ENCODE measurements at places on chromosomes 5 and 9.

DNA sequence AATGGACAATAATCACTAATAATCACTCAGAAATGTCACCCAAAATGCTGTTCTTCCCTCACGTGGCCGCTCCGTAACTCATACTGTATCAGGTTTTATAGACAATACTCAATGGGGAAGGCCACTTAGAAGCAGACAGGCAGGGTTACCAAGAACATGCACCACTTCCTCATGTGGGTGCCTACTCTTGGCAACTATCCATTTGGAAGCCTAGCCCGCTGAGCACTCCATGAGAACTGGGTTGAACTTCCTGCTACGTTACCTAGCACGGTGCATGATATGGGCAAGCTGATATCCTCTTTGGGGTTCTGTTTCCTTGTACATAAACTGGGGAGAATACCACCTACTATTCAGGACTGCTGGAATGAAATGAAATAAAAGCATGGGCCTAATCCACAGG is 14.3 kb downstream of the DAP start:
- no peak for DNase-seq

GRCh38 chr9:99138424-99139284 is 33.7 kb downstream of the TGFBR1 start:
- no peak for DNase-seq

- no peak for DNase-seq
These were observed 273.2 kb upstream of the PANK3 start for GRCh38 chr5:168852329-168852728.

DNA sequence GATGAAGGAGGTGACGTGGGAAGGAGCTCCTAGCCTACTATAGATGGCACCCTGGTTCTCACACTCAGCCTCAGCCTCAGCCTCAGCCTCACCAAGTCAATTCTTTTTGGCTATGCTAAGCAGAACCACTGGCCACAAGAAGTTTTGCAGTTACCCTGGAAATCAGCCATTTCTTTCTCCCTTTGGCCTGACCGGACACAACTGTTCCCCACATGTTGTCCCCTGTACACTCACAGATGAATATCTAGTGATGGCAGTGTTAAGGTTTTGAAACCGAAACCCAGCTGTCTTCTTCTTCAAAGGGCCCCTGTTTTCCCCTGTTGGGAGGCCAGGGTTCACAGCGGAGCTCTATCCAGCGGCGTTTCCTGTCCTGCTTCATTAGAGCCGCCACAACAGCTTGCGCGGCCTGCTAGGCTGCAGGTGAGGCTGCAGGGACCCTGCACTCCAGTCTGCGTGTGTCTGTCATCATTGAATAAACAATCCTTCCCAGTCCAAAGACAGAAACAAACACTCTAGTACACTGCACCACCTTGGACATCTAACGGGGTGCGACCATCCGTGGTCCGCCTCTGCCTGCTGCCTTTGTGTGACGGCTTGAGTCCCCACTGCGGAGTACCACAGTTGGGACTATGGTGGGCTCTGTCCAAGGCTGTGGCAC is 250.5 kb downstream of the DENND1A start:
- no peak for DNase-seq

GRCh38 chr5:79672392-79672791 is 17.2 kb upstream of the CMYA5 start:
- no peak for DNase-seq

Data from stimulated activated CD4-positive, alpha-beta T cell treated with anti-CD3 and anti-CD28 coated beads, Interleukin-12 subunit alpha, Interleukin-12 subunit beta, amount 100 ng/mL, for 4 hours (primary cell).